ENCODE measurements at places on chromosomes 3 and 15.

- no peak for DNase-seq
Measured at GRCh38 chr15:80487839-80488390, 83.7 kb downstream of the ARNT2 start.

- DNase-seq, result no peak
Measured at GRCh38 chr3:42257007-42257406, 9.0 kb downstream of the CCK start.

GRCh38 chr3:195102609-195103467 lies 168.1 kb downstream of the XXYLT1 start:
- DNase-seq, result no peak

DNA sequence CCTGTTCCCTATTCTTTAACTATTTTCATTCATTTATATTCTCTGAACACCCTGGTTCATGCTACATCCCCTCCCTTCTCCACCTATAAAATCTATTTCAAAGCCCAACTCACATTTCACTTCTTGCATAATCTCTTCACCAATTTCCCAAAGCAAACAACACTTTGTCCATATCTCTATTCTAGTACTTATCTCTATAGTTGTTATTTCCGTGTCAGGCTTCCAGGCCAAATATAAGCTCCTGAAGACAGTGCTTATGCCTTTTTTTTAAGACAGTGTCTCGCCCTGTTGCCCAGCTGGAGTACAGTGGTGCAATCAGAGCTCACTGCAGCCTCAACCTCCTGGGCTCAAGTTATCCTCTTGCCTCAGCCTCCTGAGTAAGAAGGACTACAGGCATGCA lies 43.6 kb downstream of the DNAH12 start:
- no peak for DNase-seq

GRCh38 chr15:47870956-47871625 lies 153.8 kb downstream of the SEMA6D start:
- no peak for DNase-seq

GRCh38 chr3:4340411-4341335 lies 37.5 kb downstream of the SETMAR start:
- no peak for DNase-seq

GRCh38 chr3:125615256-125615655 lies 20.0 kb upstream of the OSBPL11 start:
- no peak for DNase-seq

GRCh38 chr3:39299279-39299678 lies 19.4 kb upstream of the CX3CR1 start:
- DNase-seq, result no peak

DNA sequence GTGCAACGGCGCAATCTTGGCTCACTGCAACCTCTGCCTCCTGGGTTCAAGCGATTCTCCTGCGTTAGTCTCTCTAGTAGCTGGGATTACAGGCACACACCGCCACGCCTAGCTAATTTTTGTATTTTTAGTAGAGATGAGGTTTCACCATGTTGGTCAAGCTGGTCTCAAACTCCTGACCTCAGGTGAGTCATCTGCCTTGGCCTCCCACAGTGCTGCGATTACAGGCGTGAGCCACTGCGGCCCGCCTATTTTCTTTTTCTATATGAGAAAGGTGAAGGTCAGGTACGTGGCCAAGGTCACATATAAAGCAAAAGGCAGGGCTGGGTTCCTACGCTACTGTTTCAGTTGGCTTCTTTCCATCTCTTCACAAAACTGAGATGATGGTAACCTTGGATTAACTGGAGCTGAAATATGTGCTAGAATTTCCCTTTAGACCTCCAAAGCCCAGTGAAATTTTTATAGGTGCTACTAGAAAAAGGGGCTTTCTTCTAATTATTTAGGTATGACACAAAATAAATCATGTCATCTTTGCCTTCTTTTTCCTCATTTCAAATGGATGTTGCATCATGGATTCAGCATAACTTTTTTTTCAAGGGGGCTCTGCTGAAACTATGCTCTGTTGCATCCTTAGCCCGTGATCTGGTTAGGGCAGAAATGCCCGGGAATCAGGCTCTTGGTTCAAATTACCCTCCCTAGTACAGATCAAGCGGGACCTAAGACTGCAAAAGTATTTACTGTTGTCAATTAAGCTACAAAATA lies 68.5 kb downstream of the MYO1E start:
- DNase-seq, result no peak
